ENCODE measurements at places on chromosomes 12 and 14. TPM values are rescaled to one million over a fixed set of nuclear protein-coding genes. Genes with fewer than 3 reads are reported as not detected.

DNA sequence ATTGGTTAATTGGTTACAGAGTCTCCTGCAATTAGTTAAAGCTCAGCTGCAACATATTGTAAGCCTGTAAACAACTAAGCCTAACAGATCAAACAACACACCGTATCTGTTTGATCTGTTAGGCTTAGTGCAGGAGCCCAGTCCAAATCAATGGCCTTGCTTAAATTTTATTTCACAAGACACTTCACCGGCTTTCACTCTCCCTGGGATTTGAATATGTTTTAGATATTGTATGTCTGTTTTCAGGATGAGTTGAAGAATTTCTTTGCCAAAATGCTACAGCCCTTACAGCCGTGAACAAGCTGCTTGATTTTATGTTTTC, 5.5 kb upstream of the RNASE1 start:
- ATAC-seq = no peak

DNA sequence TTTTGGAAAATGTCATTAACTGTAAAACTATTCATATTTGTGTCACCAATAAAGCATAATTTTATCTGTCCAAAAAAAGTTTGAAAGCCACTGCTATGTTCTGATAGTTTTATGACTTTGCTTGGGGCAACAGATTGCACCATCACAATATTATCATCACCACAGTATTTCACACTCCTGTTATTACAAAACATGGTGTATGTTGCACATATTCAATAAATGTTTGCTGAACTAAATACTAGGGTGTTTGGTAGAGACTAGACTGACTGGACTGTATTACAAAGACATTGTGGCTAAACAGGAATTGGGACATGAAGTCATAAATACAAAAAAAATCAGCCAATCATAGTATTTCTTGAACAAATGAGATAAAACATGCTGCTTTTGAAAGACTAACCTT, 55.1 kb downstream of the PAWR start:
- ATAC-seq = no peak

- ATAC-seq = no peak
Observed at GRCh38 chr14:24172871-24173281, 996 bp downstream of the REC8 start.

FLRT2 gene
- 19.9 TPM for total RNA-seq

DNA sequence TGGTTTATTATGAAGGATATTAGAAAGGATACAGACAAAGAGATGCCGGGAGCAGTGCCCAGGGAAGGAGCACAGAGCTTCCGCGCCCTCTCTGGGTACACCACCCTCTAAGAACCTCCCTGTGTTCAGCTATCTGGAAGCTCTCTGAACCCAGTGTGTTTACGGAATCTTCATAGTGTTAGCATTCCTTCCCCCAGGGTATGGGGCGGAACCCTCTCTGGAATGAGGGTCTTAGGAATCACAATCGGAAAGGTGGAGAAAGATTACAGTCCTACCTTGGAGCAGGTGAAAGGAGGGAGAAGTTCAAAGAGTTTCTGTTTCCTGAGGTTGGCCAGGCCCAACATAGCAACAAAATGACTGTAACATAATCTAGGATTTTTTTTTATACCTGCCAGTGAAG, 6.8 kb upstream of the NUDT4 start:
- ATAC-seq = no peak

DNA sequence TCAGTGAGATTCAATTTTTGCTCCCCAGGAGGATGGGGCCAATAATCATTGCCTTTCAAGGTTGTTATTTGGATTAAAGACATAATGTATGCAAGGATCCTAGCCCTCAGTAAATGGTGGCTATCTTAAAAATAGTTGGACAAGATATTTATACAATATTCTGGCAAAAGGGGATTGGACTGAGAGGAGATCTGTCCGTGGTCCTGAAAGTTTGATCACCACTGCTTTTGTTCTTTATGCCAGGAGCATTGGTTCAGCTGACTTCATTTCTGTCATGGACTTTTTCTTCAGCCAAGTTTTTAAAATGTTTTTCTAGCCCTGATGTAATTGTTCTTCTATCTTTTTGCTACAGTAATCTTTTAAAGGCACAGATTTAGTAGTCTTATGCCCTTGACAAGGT, 70.2 kb upstream of the TCL1A start:
- ATAC-seq = no peak

GRCh38 chr14:52352061-52352491, 38.0 kb downstream of the PTGER2 start:
- ATAC-seq = no peak

- no peak for ATAC-seq
Observed at GRCh38 chr14:61930101-61930857, 168.1 kb downstream of the SNAPC1 start.

DNA sequence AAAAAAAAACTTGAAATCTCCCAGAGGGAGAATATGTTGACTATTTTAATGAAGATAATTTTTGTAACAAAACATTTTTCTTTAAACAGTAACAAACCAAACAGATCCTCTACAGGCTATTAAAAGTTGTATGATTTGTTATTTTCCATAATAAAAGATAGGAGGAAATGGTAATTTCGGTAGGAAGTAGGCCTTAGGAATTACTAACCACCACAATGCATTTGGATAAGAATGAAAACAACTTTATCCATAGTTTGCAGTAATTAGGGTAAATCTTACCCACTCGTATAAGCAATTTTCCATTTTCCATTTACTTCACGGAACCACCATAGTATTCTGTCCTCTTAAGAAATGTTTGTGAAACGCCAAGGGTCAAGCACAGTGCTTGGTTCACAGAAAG, 6.0 kb downstream of the USP44 start:
- no peak for ATAC-seq

- ATAC-seq = no peak
Observed at GRCh38 chr12:14454098-14454907, 88.8 kb downstream of the ATF7IP start.

RNFT2 gene
- total RNA-seq = not detected

DNA sequence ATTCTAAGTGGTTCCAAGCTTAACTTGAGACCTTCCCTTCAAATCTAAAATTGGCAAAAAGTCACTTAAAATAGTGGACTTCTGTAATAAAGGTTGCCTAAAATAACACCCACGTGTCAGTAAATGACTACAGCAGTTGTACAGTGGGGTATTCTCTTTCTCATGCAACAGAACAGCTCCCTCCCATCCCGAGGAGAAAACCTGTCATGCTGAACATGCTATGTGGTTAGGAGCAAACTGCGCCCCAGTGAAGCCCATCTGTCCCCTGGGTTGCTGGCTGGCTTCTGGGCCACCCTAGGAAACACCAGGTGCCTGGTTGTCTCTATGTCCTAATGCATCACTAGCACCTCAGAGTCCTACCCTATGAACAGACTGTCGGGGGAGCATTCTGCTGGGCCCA, 2.7 kb downstream of the BTBD6 start:
- ATAC-seq = no peak
